ENCODE measurements at places on chromosomes 5 and 9.

DNA sequence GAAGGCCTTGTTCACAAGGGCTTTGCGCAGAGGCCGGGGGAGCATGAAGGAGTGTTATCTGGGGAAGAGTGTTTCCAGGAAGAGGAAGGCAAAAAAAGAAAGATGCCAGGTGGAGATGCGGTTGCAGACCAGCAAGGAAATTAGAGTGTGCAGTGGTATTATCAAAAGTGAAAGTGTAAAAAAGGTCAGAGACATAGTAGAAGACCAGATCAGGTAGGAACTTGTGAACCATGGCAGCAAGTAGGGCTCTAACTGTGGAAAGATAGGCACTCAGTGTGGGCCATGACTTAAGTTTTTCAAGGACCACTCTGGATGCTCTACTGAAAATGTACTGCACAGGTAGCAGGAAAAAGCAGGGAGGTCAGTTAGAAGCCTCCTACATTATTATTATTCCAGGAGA, 90.1 kb upstream of the SPOCK1 start:
- no peak for DNase-seq

DNA sequence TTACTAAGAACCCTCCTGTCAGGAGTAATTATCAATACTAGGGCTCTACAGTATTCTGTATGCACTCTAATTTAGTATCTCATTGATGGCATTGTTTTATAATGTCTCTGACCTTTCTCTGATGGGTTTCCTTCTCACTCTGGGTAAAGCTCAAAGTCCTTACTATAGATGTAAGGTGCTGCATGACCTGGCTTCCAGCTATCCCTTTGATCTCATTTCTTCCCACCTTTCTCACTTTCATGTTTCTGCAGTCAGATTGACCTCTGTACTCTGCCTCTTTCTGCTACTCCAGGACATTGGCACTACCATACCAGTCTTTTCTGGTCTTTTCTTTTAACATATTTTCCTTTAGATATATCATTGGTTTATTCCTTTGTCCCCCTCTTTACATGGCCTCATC, 2332.8 kb upstream of the C9orf72 start:
- DNase-seq = no peak

DNA sequence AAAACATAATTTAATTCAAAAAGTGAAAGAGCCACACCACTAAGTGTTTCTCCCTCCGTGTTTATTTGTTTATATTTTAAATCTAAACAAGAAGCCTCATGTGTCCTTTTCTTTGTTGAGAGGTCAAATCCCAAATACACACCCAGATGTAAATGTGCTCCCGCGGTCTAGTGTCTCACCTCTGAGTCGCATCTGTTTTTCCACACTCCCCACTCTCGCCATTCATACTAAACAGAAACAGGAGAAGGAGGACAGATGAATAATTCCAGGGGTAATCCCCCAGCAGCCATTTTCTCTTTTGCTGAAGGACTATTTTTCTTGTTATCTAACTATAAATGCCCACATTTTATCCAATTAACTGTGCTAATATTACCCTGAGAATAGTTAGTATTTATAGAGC, 361.6 kb upstream of the RIOK2 start:
- DNase-seq = no peak

DNA sequence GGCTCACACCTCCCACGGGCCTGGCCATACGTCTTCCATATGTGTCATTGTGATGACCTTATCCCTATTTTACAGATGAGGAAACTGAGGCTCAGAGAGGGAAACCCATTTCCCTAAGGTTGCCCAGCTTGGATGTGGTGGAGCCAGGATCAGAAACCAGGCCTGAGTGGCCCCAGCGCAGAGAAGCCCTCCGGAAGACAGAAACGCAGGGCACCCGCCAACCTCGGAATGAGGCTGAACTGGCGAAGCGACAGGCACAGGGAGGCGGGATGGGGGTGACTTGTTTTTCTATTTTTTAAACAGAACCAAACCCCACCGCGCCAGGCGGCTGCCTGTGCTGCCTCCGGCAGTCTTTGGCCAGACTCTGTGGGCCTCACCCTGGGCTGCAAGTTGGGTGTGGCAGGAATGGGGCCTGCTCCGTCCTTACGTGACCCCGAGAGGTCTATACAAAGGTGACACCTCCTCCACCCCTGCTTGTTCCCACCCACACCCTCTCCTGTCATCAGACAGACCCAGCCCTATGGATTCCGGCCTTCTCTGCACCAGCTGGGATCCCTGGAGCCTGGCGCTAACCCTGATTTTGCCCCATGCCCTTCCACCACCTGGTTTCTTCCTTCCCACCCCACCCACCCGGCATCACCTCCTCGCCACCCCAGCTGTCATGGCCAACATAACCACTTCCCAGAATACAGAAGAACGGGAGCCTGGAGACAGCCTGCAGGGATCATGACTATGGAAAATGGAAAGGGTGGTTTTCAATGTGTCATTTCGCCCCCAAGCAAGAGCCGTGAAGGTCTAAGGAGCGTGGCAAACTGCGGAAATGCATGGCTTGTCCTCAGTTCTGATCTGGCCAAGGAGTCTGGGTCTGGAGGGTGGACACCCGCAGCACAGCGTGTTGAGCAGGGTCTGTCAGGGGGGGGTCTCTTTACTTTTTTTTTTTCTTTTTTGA, 23.6 kb downstream of the PLPP7 start:
- no peak for DNase-seq

DNA sequence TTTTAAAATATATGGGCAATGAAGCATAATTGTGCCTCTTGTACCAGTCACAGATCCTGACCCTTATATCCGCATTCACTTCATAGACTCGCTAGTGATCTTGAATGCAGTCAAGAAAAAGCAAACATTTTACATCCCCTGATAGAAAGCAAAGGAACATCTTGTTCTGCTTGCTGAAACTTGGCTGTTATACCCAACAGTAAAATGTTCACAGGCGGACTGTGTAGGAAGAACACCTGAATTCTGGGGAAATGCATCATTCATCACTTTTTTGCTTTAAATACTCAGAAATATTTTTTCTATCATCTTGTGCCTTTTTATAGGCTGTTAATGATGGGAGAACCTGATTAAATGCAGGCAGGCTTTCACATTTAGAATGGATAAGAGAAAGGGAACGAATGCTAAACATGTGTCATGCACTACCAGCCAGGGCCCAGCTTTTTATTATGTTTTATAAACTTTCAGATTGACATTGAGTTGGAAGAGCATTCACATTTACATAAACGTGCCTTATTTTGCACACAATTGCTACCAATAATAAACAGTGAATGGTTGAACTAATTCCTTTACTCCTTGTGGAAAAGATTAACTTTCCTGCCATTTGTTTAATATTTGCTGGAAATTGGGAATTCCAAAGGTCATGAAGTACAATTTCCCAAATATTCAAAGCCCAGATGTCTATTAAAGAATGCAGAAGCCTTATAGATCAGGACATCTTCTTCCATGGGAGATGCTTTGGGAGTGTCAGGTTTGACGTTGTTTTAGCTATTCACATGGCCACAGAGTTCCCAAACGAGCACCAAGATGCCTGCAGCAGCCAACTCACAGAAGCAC, 756.2 kb downstream of the TLE1 start:
- DNase-seq = no peak

DNA sequence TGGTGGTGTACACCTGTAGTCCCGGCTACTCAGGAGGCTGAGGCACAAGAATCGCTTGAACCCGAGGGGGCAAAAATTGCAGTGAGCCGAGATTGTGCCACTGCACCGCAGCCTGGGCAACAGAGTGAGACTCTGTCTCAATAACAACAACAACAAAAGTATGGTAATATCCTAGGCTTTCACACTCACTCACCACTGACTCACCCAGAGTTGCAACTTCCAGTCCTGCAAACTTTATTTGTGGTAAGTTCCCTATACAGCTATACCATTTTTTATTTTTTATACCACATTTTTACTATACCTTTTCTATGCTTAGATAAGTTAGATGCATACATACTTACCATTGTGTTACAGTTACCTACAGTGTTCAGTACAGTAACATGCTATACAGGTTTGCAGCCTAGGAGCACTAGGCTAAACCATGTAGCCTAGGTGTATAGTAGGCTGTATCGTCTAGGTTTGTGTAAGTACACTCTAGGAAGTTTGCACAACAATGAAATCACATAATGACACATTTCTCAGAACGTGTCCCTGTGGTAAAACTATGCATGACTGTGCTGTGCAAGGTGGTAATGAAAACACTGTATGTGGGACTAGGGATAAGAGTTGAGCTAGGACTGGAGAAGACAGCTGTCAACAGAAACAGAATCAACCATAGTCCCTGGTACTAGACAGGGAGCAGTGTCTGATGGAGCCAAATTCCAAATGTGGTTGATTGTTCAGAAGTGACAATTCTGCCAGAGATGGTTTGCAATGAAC, 109.5 kb upstream of the RAD23B start:
- no peak for DNase-seq

DNA sequence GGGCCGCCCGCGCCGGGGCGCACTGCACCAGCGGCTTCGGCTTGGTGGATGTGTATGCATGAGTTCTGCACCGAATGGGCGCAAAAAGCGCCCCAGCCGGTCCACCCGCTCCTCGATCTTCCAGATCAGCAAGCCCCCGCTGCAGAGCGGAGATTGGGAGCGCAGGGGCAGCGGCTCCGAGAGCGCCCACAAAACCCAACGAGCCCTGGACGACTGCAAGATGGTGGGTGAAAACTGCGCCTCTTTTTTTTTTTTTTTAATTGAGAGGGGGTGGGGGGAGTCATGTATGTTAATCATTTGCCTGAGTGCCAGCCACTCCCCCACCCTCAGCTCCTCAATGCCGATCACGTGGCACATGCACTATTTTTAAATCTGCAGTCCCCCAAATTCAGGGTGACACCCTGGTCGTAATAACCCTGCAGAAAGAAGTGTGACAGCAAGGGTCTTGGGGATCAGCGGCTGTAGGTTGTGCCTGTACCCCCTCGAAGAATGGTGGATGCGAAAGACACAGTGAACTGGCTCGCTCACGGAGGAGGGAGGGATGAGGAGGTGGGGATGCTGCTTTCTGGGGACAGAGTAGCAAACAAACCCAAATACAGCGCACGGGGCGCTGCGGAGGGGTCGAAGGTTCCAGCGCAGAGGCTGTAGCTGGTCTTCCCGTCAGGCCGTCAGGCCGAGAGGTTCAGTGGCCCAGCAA, 900 bp downstream of the RGS7BP start:
- DNase-seq = no peak

DNA sequence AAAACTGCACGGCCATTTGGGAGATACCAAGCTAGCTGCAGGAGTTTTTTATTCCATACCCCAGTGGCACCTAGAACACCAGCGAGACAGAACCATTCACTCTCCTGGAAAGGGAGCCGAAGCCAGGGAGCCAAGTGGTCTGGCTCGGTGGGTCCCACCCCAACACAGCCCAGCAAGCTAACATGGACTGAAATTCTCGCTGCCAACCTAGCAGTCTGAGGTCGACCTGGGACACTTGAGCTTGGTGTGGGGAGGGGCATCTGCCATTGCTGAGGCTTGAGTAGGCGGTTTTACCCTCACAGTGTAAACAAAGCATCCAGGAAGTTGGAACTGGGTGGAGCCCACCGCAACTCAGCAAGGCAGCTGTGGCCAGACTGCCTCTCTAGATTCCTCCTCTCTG, 108.9 kb upstream of the CHD1 start:
- DNase-seq = no peak

DNA sequence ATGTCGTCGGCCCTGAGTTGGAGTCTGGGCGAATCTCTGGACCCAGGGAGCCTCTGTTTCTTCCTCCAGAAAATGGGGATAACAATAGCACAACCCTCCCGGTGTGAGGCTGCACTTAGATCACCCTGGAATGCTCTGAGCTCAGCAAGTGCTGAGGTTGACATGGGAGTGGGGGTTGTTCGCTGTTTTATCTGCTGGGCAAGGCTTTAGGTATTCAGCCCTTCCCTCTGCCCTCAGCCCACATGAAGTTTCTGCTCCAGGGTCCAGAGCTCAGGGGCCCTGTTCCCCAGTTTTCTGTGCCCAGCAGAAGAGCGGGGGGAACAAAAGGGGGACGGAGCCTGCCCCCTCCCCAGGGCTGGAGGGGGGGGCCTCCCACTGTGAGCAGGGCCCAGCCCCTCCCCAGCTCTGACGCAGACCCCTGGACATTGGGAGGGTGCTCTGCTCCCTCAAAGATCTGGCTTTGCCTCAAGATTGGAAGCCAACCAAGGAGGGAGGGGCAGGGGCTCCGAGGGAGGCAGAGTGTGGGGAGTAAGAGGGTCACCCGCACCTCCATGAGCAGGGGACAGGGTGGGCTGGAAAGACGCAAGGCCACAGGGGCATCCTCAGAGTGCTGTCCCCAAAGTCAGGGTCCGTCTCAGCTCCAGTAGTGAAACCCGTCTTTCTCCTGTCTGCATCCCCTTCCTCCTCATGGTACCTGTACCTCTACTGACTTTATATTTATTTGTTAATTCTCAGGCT, 215.6 kb downstream of the C9orf50 start:
- DNase-seq = no peak

DNA sequence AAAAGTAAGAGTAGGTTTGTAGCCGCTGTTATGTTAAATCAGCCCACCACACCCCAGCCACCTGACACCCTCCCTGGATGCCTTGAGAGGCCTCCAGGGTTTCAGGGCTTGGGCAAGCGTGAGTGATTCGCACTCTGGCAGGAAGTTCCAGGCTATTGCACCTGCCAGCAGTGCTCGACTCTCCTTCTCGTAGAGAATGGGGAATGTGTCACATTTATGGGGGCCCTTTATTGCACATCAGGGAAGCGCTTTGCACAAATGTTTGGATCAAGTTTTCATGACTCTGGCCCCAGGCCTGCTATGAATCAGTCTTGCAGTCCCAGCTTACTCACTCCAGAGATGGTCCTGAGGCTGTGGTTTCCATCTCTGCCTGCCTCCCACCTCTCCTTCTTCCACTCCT, 66.1 kb upstream of the ADRA1B start:
- DNase-seq = no peak

DNA sequence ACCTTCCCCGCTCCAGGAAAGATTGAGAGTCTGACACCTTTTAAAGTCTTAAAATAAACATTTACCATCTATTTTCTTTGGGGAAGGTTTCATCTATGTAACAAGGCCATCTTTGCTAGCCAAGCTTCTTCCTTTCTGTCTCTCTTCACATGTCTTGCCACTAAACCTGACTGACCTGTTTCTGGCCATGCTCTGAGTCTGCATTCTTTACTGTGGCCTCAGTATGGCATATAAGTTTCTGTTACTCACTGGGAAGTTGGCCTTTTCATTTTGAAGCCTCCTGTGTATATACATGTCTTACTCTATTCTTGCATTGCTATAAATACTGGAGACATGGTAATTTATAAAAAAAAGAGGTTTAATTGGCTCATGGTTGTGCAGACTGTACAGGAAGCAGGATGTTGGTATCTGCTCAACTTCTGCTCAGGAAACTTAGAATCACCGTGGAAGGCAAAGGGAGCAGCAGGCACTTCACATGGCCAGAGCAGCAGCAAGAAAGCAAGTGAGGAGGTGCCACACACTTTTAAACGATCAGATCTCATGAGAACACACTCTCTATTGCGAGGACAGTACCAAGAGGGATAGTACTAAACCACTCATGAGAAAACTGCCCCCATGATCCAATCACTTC, 48.1 kb downstream of the KCNV2 start:
- DNase-seq = no peak

- no peak for DNase-seq
These were observed 492.8 kb upstream of the SMC2 start for GRCh38 chr9:103601287-103601686.

DNA sequence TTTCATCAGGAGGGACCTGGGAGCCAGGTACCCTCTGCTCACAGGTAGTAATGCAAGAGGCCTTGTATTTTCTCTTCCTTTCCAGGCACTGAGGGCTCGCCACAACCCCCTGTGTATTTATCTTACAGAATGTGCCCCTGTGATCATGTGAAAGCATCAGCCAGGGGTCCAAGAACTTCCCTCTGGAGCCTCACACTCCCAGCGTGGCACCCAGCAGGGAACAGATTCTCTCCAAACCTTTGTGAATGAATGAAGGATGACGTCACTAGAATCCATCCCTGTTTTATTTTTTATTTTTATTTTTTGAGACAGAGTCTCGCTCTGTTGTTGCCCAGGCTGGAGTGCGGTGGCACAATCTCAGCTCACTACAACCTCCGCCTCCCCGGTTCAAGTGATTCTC, 107.3 kb upstream of the IER5L start:
- no peak for DNase-seq

Data from activated gamma-delta T cell (primary cell).